Keratinocyte (primary cell): ENCODE measurements at places on chromosomes 7 and 10. TPM values are rescaled to one million over a fixed set of nuclear protein-coding genes. Genes with fewer than 3 reads are reported as not detected.

Gene IKZF1
- polyA plus RNA-seq, result not detected in 3 replicates

Gene SEM1
- polyA plus RNA-seq, result 79.2 to 180 TPM (median 156 TPM) in 3 replicates

Gene SLC39A12
- polyA plus RNA-seq, result 0.03 to 0.13 TPM (median 0.07 TPM) in 3 replicates

Gene RAMP3
- polyA plus RNA-seq, result not detected in 3 replicates

Gene PPP1R3C
- 3.2 to 8.9 TPM (median 7.3 TPM) in 3 replicates for polyA plus RNA-seq

Gene HELLS
- 3.9 to 16.8 TPM (median 16.4 TPM) in 3 replicates for polyA plus RNA-seq

Gene NPSR1
- polyA plus RNA-seq, result not detected in 3 replicates
